Activated naive CD4-positive, alpha-beta T cell treated with anti-CD3 and anti-CD28 coated beads, Interleukin-2, amount 10 ng/mL, durations not matched to agents 7 days and 5 days (primary cell): ENCODE measurements at places on chromosomes 6 and 20.

DNA sequence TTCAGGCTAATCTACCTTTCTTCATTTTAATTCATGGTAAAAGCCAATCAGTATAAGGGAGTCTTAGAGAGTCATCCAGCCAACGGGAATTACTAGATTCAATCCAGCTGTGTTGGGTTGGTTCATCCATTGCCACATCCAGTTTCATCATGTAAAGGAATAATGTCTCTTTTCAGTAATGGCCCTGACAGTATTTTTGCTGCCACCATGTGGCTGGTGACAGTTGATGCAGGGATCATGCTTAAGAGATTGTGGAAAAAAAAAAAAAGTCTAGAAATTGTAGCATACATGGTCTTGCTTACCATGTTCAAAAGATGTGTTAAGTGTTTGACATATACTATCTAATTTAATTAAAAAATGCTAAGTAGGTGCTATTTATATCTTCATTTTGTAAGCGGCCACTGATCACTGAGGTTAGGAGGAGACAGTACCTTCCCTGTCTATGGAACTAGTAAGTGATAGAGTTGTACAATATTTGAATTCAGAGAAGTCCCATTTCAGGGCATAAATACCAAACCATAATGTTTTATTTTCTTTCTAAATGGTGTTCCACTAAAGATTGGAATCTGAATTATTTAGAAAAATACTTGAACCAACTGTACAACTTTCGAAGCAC is 135.9 kb downstream of the KHDRBS2 start:
- no peak for DNase-seq

DNA sequence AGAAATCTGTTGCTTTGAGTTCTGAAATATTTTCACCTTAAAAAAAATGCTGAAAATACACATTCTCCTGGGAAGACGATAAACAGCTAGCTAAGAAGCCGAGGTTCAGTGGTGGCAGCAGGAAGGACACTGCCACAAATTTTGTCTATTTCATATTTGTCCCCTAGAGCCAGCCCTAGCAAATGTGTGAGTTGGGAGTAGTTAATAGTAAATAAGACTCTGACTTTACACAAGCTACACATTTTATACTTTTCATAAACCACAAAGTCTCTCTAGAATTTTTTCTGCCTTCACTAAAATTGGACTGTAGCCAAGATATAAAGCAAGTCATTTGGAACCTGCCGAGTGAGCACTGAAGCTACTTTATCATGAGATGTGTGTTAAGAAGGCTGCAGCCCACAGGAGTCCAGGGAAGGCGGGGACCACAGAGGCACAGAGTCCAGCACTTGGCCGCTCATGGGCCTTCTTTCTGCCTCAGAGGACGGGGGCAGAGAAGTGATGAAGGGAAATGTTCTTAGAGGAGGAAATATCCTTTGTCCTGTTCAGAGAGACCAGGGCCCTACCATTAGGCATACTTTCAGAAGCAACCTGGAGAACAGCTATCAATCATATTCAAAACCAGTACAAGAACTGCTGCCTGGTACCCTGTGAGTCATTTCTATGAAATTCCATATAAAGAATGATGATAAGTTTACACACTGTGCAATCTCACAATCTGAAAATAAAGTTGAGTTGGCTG is 241.7 kb upstream of the TAB2 start:
- no peak for DNase-seq

- DNase-seq = no peak
These were observed 72.0 kb upstream of the PRL start for GRCh38 chr6:22368794-22369193.

DNA sequence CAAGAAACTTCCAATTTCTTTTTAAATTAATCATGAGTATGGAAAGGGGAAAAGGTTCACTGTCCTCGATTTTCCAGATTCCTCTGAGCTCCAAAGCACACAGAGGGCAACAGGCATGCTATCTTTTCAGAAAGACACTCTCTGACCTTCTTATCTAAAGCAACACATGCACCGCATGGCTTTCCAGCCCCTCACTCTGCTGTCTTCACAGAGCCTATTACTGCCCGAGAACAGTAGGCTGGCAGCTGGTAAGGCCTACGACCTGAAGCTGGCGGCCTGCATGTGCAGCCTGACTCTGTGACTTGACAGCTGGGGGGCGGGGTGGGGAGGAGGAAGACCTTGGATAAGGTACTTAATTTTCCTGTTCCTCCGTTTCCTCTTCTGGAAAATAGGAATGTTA is 86.3 kb downstream of the ELOVL4 start:
- DNase-seq = no peak

- no peak for DNase-seq
These were observed 25.5 kb downstream of the RNF144B start for GRCh38 chr6:18412644-18413043.

DNA sequence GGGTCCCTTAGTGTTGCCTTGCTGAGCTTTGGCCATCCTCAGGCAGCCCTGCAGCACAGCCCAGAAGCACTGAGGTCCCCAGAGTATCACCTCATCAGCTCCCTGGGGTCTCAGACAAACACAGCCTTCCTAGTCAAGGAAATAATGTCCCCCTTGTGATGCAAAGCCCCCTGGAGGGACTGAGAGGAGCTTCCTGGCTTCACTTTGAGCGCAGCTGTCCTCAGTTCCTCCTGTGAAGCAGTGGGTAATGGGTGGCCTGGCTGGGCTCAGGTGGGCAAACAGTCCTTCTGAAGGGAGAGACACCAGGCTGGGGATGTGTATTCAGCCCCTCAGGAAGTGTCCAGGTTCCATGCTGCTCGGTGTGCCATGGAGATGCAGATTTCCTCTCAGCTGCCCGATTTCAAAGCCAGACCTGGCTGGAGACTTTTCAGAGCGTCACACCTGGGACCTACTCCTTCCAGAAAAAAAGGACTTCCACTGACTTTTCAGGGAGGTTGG is 79.2 kb upstream of the FOXA2 start:
- no peak for DNase-seq

DNA sequence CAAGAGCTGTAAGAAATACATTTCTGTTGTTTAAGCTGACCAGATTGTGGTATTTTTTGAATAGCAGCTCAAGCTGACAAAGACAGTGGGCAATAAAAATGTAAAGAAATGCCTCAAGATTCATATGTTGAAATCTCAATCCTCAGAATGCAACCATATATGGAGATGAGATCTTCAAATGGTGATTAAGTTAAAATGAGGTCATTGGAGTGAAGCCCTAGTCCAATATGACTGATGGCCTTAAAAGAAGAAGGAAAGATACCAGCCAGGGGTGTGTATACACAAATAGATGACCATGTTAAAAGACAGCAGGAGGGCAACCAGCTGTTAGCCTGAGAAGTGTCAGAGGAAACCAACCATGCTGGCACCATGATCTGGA is 7.1 kb upstream of the DDO start:
- no peak for DNase-seq

DNA sequence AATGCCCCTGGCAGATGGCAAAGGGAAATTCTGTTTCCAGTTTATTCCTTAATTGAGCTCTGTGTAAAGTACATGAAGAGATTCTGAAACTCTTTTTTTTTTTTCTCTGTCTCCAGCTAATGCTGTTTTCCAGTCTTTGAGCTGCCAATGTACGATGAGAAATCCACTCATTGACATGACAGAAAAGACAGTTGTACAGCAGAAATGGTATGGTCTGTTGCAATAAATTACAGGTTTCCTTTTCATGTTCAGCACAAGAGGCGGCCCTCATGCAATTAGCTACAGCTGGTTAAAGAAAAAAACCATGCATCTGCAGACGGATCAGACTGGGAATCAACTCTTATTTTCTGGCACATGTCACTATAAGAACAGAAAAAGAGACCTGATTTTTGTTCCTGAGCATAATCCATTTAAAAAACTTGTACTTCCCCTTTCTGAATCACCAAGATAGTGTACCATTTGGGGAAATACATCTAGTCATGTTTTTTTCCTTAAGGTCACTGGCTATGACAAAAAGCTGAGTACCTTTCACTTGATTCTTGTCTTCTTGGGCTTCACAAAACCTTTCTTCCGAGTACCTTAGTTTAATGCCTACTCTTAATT is 289.8 kb upstream of the PREP start:
- no peak for DNase-seq

DNA sequence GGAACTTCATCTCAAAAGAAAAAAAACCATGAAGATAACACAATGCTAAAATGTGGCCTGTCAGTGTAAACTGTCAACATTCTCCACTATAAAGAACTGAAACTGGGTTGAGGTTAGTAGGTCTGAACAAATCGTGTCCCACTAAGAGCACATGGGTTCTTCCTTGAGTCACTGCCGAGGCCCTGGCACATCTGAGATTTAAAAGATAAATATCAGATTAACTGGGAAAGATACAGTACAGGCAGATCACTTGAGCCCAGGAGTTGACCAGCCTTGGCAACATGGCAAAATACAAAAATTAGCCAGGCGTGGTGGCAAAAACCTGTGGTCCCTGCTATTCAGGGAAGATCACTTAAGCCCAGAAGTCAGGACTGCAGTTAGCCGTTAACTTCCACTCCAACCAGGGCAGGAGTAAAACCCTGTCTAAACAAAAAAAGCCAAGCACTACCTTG is 5.6 kb downstream of the EEF1A1 start:
- DNase-seq = no peak

GRCh38 chr6:107999341-107999740 is 41.3 kb upstream of the SEC63 start:
- DNase-seq = no peak

DNA sequence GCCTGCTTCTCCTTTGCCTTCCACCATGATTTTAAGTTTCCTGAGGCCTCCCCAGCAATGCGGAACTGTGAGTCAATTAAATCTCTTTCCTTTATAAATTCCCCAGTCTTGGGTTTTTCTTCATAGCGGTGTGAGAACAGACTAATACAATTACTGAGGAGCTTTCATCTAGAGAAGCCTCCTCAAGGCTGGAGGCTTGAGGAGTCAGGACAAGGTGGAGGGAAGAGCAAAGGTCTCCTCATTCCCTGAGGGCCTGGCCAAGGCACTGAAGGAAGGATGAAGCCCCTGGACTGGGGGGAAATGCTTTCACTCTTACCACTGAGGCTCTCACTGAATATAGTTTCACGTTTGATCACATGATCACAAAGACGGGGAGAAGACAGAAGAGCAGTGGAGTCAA is 118.2 kb downstream of the MAN1A1 start:
- no peak for DNase-seq

DNA sequence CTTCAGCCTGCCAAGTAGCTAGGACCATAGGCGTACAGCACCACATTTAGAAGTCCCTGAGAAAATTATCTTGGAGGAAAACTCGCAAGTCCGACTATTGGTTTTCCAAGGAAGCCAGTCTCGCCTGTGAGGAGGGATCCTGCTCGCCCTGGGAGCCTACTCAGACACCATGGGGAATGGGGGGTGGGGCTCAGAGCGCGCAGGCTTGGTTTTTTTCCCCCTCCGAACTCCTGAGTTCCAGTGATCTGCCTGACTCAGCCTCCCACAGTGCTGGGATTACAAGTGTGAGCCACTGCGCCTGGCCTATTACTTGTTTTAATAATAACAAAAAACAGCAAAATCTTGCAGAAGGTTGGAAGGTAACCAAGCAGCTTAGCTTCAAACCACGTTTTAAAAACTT is 153.7 kb downstream of the OR2B2 start:
- no peak for DNase-seq

GRCh38 chr20:41174782-41175181 is 37.4 kb downstream of the PLCG1 start:
- peak; percentile 14 for DNase-seq

- DNase-seq = no peak
These were observed 12.9 kb upstream of the TLDC2 start for GRCh38 chr20:36862857-36863668.

- no peak for DNase-seq
These were observed 10.8 kb upstream of the LY86 start for GRCh38 chr6:6577735-6578134.

DNA sequence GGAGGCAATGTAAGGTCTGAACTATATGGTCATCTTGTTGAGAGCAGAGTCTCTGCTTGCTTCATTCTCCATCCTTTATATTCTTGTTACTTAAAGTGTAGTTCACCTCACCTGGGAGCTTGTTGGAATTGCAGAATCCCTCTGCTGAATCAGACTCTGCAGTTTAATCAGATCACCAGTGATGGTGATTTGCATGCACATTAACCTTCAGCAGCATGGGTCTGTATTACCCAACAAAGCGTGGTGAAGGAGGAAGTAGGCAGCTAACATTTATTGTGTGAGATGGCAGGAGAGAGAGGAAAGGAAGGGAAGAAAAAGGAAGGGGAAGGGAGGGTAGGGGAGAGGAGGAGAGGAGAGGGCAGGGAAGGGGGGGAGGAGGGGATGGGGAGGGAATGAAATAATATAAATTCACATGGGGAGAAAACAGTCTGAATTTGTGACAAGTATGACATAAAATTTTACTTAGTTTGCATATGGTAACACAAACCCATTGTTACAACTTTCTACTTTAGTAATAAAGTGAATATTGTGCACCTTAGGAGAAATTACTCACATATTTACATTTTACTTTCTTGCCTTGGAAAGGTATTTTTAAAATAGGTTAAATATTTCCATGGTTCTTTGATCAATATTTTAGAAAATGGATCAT is 740.7 kb downstream of the DHX35 start:
- DNase-seq = no peak

- DNase-seq = peak; percentile 86
These were observed 43.6 kb downstream of the FGD2 start for GRCh38 chr6:37048851-37049757.

DNA sequence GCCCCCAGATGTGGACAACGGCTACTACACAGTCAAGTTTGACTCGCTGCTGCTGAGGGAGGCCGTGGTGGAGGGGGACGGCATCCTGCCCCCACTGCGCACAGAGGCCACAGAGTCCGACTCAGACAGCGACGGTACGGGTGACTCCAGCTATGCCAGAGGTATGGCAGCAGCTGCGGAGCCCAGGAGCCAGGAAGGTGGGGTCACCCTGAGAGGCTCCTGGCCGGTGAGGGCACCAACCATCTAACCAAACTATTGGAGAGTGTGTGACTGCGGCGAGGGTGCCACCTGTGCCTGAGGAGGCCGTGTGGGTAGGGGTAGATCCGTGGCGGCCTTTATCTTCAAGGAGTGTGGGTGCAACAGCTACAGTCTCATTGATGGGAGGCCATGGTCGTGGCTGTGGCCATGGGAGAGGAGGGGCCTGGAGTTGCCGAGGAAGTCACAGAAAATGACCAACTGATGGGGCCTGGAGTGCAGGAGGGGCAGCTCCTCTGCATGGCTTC is 2.8 kb upstream of the LIME1 start:
- no peak for DNase-seq

DNA sequence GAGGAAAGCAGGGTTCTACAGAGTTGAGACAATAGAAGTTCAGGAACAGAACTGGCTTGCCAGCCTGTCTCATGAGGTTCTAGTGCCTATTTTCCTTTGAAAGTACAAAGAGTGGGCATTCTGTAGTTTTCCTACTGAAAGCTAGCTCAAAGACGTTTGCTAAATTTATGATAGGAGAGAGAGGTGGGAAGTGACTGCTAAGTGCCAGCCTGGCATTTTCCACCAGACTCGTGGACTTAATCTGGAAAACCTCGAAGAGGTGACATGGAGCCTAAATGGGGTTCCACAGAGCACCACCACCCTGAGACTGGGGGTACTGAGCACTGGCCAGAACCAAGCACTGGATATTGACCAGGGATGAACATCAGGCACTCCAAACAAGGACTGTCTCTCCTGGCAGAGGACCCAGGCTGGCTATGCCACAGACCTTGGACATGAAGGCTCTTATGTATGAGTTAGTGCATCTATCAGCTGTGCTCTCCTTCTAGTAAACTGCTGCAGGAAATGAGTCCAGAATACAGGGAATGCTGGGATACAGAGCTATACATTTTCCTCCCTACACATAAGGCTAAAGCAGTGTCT is 7.1 kb downstream of the PEX6 start:
- DNase-seq = no peak
